ENCODE measurements at places on chromosomes 4 and X.

- no peak for DNase-seq
These were observed 94.6 kb downstream of the SYNPO2 start for GRCh38 chr4:118983293-118983692.

- no peak for DNase-seq
These were observed 110.6 kb downstream of the MGST2 start for GRCh38 chr4:139776235-139776634.

DNA sequence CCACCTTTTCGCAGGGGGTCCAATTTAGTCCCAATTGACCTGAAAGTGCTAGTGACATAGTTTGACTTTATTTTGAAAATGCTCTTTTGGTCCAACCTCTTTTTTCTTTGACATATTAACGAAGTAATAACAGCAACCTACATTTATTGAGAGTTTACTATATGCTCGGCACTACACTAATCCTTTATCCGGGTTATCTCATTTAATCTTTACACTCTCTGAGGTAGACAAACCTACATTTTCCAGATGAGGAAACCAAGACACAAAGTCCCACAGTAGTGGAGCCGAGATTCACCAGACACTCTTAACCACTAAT is 307 bp upstream of the ATRX start:
- DNase-seq: no peak

DNA sequence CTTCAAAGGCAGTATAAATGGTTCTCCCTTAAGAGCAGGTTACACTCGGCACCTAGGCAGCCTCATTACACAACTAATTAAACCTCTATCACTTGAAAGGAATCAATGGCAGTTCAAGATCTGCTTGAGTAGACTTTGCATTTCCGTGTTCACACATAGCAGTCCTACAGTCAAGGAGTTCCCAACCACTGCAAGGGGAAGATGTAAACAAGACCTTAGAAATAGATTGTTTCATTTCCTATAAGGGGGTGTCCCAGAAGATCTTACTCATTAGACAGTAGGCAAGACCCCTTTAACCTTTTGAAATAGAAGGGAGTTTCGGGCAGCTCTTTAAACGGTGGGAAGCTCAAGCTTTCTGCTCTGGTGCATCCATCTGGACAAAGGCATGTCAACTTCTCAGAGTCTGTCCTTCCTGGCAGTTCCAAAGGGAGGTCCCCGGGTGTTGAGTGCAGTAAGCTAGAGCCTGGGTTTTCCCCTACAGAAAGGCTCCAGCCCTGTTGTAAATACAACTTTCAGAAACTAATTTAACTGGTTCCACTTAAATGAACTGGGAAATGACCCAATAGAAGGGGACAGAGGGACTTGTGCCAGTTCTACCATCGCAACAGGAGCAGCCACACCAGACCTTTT is 150.8 kb downstream of the RBMX2 start:
- DNase-seq: no peak

DNA sequence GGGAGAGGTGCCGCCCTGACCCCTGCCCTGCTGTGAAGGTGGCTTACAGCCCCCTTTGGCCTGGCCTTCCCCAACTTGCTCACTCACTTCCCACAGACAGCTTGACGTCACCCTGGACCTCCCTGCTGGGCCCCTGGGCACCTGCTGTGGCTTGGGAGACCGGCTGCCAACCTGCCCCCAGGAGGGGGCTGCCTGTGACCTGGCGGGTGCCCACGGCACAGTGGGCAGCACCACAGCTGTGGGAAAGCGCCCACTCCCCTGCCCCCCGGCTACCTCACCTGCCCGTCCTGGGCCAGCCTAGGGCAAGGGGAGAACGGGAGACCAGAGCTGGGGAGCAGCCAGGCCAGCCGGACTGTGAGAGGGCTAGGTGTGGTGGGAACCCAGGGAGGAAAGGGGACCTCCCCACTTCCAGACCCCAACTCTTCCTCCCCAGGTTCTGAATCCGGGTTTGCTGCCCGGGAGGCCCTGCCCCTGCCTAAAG is 2.4 kb upstream of the ZFP92 start:
- no peak for DNase-seq

DNA sequence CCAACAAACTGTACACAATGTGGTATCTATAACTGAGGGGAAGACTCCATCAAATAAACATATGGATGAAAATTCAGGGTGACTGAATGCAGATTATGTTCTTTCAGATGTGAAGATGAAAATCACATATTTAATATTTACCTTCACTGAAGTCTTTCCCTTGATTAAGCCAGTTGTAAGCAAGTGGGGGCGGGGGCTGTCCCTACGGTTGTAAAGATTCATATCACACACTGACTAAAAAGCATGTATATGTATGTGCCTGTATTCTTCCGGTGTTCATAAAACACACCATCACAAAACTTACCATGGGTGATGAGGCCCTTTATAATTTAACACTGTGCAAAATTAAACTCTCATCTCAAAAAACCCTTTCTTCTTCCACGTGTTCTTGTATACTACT is 1.3 kb downstream of the TAB3 start:
- DNase-seq: no peak

DNA sequence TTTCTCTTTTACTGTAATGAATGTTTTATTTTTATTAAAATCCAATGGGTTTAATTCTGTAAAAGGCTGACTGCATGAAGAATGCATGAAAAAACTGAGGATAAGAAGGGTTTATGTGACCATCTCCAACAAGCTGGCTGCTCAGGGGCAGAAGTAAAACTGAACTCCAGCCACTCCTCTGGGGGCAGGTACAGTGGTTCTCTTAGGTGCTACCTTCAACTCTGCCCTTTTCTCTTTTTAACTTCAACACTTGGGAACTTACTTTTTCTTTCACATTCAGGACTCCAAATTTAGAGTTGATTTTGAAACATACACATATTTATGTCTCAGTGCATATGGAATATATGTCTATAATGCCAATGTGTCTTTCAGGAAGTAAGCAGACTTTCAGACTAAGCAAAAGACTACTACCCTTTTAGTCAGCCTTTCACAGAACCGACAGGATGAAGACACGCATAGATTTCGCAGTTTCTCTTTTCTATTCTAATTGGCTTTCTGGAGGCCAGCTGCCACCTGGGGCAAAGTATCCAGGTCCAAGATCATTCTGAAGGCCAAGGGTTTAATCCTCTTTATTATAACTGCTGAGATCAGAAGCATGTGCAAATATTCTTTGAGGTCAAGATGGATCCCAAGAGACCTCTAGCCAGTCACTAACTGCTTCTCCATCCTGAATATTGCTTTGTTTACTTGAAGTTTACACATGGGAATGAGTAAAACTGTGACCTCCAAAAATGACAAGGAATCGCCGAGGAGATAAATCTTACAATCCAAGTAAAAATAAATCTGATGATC is 30.7 kb downstream of the HS3ST1 start:
- no peak for DNase-seq

GRCh38 chr4:74873545-74874301 is 59.2 kb upstream of the PARM1 start:
- DNase-seq: peak; percentile 13

GRCh38 chrX:5042563-5042962 is 1186.1 kb downstream of the NLGN4X start:
- no peak for DNase-seq

DNA sequence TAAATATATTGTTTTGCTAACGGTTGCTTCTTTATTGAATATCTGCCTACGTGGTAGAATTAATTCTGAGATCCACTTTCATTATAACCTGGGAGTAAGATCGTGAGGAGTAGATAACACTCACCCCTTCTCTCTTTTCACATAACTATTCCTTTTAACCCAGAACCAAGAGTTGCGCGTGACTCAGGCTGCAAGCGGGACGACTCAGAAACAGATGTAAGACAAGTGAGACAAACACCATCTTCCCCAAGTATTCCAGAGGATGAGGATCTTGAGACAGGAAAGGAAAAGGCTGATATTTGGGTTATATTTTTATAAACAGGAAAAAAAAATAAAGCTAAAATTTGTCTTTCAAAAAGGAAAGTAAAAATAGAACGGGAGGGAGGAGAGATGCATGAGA is 318.8 kb upstream of the NOCT start:
- no peak for DNase-seq

DNA sequence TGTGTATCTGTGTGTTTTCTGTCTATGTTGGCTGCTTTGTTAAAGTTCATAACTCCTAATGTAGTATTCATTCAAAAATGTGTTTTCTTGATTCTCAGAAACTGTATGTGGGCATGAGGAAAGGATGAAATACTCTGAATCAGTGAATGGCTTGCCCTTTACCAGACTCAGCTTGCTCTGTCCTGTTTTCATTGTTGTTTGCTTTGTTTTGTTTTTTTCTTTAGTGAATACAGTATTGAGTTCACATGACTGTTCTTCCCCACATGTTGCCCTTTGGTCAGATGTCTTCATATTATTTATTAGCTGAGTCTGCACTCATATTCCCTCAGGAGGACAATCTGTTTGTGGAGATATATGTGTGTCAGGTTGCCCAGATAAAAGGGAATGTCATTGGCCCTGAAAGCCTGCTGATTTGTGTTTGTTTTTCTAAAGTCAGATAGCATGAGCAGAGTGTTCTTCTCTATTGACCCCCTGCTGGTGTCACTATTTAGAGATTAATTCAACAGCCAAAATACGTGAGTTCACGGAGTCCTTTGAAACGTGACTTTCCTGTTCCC is 1184.4 kb downstream of the RPA4 start:
- peak; percentile 58 for DNase-seq

- DNase-seq: no peak
These were observed 116.5 kb downstream of the FAM13A start for GRCh38 chr4:88940506-88940905.

DNA sequence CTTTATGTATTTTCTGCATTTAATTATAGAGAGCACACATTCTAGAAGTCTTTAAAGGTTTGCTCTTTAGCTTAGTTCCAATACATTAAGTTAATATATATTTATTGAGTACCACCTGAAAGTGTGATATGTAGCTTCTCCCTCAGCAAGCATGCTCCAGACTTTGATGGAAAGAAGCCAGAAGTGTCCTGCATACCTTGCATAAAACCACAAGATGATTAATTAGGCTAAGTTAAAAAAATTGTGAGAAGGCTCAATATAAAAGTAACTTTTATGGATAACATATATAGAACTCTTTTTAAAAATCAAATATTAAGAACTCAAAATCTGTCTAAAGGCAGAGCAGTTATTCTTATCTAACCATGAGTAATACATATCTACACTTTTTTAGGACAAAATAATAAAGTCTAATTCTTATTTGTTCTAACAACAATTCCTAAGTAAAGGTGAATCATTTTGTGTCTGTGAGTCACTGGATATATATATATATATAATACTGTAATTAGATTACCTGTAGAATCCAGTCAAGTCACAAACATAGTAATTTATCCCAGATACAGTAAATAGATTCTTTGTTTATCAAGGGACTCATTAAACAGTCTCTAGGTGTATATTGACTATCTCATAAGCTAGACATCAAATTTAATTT is 51.2 kb downstream of the INTS12 start:
- no peak for DNase-seq

GRCh38 chr4:54525602-54526001 is 132.2 kb upstream of the KIT start:
- peak; percentile 65 for DNase-seq

DNA sequence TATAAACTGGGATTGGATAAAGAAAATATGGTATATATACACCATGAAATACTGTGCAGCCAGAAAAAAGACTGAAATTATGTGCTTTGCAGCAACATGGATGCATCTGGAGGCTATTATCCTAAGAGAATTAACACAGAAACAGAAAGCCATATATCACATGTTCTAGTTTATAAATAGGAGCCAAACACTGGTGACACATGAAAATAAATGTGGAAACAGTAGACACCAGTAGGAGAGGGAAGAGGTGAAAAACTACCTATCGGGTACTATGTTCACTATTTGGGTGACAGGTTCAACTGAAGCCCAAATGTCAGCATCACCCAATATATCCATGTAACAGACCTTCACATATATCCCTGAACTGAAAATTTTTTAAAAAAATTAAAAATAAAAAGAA is 725.1 kb downstream of the C4orf33 start:
- DNase-seq: no peak

GRCh38 chr4:124135409-124135813 is 577.1 kb downstream of the ANKRD50 start:
- DNase-seq: peak; percentile 66

GRCh38 chr4:172657081-172657480 is 511.5 kb upstream of the GALNT7 start:
- no peak for DNase-seq

DNA sequence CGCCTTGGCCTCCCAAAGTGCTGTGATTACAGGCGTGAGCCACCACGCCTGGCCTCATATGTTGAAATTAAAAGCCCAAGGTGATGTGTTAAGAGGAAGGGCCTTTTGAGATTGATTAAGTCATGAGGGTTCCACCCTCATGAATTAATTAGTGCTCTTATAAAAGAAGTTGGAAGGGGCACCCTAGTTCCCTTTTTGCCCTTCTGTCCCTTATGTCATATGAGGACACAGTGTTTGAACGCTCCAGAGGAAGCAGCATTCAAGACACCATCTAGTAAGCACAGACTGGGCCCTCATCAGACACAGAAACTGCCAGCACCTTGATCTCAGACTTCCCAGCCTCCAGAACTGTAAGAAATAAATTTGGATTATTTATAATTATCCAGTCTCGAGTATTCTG is 5.1 kb upstream of the APLN start:
- DNase-seq: no peak

All from choroid plexus epithelial cell (primary cell).